ENCODE measurements at places on chromosomes 2 and 18.

DNA sequence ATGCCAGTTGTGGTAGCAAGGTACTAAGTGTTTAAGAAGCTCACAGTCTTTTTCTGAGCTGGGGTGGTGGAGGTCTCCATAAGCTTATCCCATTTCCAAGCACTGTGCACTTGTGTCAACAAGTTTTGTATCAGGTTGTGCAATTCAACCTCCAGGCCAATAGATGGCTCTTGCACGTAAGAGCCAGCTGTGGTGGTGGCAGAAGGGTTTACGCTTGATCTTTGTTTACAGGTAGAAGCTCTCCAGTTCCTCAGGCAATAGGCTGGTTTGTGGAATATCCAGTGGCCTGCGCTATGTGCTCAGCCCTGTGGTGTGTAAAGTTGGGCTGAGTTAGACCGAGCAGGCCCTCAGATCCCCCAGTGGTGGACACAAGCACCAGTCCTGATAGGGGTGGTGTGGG is 89.7 kb upstream of the CNTNAP5 start:
- DNase-seq, result no peak

DNA sequence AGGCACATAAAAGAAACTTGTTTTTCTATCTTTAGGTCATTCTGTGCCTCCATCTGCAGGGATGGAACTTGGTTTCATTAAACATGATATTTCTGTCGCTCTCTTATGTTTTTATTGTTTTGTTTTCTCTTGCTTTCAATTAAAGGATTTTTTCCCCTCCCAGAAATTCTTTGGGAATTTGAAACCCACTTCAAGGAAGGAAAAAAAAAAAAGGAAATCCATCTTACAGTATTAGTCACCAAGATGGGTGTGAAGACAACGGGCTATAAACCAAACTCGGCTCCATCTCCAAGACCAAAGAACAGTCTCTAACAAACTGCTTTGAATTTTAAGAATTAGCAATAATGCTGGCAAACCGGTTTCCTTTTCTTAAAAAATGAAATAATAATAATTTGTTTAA is 244.1 kb downstream of the BCL11A start:
- DNase-seq, result no peak

DNA sequence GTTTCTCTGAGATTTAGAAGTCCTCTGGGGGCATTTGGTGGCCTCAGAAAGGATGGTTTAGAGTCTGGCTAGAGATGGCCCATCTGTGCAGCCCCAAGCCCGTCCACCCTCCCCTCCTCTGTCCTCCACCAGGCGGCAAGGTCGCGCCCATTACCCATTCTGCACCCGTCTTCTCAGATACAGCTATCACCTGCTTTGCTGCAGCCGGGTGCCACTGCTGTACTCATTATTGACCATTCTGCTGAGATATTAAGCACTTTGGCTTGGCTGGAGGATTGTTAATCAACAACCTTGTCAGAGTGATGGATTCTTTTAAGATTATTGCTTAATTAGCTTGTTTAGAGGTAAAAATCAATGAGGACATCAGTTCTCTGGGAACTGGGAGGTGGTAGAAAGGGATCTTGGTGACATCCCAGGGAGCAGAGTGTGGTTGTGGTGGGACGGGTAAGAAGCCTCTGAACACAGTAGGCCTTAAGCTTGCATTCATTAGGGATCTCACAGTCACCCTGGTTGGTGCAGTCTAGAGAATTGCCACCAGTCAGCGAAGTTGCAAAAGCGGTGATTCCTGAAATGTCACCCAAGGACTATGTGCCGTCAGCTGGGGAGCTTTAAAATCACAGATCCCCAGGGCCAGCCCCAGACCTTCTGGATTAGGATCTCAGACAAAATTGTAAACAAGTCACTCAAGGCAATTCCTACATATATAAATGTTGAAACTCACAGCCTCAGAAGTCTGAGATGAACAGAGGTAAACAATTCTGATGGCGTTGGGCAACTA is 90.9 kb downstream of the CAPN13 start:
- DNase-seq, result no peak

GRCh38 chr2:179336782-179337534 is 72.3 kb upstream of the SESTD1 start:
- DNase-seq, result no peak

- DNase-seq, result no peak
Observed at GRCh38 chr2:76851000-76851399, 671.2 kb downstream of the LRRTM4 start.

DNA sequence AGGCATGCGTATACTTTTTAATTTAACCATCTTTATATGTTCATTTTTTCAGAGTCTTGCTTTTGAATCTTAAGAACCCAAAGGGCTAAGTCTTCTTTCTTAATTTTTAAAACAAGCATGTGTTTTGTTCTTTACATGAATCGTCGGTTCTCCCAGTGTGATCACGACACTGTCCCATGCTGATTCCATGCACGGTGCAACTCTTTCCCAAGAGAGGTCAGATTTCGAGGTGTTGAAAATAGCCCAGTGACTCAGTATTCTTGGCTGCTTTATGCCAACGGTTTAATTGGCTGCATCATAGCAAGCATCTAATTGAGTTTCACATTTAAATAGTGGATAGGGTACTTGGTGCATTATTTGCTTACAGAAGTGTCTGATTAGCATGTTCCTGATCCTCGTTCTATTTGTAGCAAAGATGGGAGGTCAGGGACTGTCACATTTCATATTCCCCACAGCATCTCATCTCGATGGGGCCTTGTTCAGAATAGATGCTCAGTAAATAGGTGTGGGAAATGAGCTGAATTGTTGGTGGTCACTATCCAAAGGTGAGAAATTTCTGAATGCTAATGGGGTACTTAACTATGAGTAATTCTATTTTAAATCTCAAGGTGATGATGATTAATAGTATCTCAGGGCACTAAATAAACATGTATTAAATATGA is 2.8 kb downstream of the NPAS2 start:
- no peak for DNase-seq

- DNase-seq, result no peak
Observed at GRCh38 chr2:9990736-9991135, 39.2 kb downstream of the GRHL1 start.

GRCh38 chr2:25184254-25184653 is 15.9 kb upstream of the POMC start:
- no peak for DNase-seq

DNA sequence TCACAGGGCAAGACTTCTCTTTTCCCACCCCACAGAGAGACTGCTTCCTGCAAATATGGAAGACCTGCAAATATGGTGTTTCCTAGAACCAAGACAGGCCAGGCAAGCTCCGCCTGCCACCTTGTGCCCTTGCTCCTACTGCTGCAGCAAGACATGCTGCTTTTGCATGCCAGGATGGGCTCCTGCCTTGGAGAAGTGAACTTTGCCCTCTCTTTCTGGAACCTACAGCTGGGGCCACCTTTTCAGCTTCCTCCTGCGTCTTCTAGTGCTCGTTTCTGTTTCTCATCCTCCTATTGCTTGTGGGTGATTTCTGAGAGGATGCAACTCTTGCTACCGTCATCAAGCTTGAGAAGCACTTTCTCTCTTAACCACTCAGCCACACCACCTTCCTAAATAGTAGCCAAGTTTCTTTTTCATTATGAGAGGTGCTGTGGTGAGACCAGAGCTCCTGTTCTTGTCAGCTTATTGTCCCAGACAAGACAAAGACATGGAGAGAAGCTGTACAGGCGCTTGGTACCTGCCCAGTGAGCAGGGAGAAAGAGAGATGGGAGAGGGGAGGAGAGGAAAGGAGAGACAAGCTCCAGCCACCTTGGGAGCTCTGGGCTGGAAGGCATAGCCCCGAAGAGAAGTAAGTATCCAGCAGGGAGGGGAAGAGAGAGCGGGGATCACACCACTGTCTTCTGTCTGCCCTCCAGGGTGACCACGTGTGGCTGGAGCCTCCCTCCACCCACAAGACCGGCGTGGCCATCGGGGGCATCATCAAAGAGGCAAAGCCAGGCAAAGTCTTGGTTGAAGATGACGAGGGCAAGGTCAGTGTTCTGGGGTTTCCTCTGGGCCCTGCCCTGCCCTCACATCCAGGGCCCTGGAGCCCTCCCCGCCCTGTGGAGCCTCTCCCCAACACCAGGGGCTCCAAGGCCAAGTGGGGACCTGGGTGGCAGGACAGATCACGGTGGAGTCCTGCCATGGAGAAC is 28.3 kb downstream of the MYO7B start:
- DNase-seq, result peak; percentile 1

GRCh38 chr2:11410101-11410500 is 55.9 kb downstream of the E2F6 start:
- DNase-seq, result no peak

DNA sequence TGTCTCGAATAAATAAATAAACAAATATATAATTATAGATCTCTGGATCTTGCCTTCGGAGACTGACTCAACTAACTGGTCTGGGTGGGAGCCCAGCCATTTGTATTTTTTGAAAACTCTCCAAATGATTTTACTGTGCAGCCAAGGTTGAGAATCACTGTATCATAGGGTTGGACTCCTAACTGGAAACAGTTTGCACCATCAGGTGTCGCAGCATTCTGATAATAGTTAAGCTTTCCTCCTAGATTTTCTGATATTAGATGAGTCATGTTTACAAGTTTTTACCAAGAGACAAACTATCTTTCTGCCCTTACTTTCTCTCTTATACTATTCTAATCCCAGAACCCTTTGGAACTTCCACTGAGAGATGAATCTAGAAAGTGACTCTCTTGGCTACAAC is 16.8 kb downstream of the IL37 start:
- DNase-seq, result no peak

DNA sequence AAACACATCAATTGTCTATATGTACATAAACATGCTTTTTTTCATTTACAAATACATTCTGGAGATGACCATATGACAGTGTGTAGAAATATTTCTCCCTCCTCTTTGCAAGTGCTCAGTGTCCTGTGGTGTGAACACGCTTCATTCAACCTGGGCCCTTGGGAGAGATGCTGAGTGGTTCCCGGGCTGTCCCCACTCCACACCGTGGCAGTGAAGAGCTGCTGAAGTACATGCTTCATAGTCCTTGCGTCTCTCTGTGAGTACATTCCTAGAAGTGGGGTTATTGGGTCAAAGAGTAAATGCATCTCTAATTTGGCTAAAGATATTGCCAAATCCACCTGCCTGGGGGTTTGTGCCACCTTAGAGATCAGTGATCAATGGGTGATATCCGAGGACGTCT is 6.5 kb upstream of the GPR35 start:
- no peak for DNase-seq

GRCh38 chr2:65647249-65647842 is 214.9 kb upstream of the SPRED2 start:
- no peak for DNase-seq

GRCh38 chr2:37992601-37993000 is 67.5 kb downstream of the RMDN2 start:
- no peak for DNase-seq

GRCh38 chr2:85769236-85769982 is 15.6 kb downstream of the ATOH8 start:
- no peak for DNase-seq

- no peak for DNase-seq
Observed at GRCh38 chr2:240208631-240209211, 68.3 kb upstream of the OTOS start.

GRCh38 chr2:156657809-156658208 is 221.6 kb downstream of the GPD2 start:
- DNase-seq, result no peak

DNA sequence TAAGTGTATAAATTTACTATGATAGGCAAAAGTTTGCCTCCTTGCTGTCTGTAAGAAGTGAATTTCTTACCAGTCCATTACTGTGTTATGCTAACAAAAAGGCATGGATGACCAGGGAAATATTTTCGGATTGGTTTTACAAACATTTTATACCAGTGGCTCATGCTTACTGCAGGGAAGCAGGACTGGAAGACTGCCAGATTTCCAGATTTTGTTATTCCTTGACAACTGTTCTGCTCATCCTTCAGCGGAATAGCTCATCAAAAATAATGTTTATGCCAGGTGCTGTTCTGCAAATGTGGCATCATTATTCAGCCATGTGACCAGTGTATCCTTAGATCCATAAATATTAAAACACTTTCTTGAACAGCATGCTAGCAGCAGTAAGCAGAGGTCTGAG is 40.4 kb upstream of the NETO1 start:
- DNase-seq, result no peak

- no peak for DNase-seq
Observed at GRCh38 chr2:49804111-49804510, 649.8 kb upstream of the FSHR start.

GRCh38 chr2:43305517-43305916 is 79.1 kb upstream of the ZFP36L2 start:
- no peak for DNase-seq

Data from stimulated activated CD4-positive, alpha-beta T cell treated with anti-CD3 and anti-CD28 coated beads, TNF-alpha, amount 100 ng/mL, for 48 hours (primary cell).